ENCODE measurements at places on chromosomes 1 and 21.

DNA sequence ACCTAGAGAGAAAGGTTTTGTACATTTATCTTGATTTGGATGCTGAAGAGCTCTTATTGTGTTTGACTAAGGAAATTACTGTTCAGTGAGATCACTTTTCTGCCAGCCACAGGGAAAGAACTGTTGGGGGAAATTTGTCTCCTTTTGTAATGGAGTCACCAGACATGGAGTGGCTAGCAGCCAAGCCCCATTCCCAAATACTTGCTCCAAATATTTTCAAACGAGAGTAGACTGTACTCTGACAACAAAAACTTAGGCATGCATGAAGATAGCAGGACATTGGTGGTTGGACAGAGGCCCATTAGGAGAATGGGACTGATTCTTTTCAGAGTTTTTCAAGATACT, 21.1 kb downstream of the IPO9 start:
- no peak for DNase-seq

- peak; percentile 49 for DNase-seq
These were observed 1.4 kb upstream of the GPR161 start for GRCh38 chr1:168138134-168138533.

- no peak for DNase-seq
These were observed 489.3 kb upstream of the VAMP3 start for GRCh38 chr1:7281821-7282220.

DNA sequence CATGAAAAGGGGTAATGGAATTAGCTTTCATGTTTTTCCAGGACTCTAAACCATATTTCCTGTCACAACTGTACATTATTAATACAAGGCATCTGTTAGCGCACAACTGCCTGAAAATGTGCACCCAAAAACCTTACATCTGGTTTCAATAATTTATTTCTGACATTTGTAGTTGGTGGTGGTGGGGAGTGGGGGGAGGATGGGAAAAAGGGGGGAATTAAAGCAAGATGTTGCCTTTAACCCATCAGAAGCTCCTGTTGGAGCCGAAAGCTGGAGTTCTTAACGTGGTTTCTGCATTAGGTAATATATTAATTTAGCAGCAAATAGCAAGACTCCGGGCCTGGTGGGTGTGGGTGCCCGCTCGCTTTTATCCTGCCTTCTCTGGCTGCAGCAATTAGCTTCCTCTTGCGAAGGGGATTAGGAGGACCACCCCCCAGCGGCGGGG, 36.9 kb upstream of the HHAT start:
- DNase-seq: no peak

DNA sequence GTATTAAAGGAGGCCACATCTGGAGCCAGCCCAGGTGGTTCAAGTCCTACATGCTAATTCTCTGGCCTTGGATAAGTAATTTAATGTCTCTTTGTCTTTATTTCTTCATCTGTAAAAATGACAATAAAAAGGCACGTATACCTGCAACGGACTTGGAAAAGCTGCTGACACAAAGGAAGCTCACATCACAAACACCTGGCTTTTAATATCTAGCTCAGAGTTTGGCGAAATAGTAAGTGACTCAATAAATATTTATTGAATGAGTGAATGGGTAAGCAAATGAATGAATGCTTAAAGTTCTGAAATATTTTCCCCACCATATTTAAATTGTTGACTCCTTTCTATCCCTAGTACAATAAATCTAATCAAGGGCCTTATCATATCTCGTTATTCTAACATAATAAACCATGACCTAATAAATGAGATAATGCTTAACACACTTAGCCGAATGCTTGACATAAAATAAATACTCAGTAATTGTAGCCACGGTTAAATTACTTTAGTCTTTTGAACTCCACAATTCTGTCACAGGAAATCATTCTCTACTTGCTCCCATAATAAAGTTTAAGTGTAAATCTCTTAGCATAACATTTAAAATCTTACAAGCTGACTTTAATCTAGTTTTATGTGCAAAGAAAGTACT, 74.7 kb upstream of the PALMD start:
- no peak for DNase-seq

DNA sequence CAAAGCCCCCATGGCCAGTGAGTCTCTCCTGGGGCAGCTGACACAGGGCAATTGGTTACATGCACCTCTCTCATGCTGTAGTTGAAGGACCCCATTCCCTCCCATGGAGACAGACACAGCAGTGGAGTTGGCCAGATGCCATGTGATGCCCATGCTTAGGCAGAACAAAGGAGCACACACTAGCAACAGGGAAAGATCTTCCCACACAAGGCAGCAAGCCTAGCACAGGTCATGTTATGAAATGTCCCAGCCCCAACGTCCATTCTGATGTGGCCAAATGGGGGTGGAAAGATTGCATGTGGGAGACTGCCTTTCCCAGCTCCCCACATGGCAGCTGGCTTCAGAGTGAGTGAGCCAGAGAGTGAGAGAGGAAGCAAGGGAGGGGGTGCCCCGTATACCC, 34.5 kb downstream of the AADACL4 start:
- DNase-seq: no peak
